Activated T-helper 2 cell treated with anti-CD3 and anti-CD28 coated beads, Interferon-gamma antibody, Interleukin-2, Interleukin-4, amounts not matched to agents 10 μg/mL and 5 μg/mL and 100 μg/mL, durations not matched to agents 14 hours and 24 hours and 36 hours (primary cell): ENCODE measurements at places on chromosomes 11 and 22.

DNA sequence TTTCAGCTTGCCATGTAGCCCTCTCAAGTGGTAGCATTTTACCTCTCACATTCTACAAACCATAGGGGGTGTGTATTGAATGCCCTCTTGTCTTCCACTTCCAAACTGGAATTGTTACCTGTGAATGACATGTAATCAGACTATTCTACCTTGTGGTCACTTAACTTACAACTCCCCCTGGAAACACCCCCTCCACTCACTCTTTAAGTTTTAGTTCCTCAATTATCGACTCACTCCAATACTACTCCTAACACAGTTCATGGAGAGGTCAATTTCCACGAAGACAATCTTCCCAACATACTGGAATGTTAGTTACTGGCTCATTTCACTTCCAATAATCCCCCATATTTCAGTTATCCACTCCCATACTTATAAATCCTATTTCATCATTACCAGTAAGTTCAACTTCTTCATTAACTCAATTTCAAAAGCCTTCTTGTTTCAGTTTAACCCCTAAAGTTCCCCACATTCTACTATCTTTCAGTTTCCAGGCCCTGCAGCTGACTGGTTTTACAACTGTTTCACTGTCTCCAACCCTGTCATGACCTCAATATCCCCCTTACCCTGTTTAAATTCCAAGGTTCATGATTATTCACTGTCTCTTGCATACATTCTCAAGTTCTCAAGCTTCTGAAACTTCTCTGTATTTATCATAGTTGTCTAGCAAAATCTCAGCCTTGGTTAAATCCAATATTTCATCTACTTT, 92.5 kb downstream of the C11orf87 start:
- no peak for DNase-seq

GRCh38 chr11:74282914-74283371, 28.5 kb downstream of the P4HA3 start:
- DNase-seq, result no peak

DNA sequence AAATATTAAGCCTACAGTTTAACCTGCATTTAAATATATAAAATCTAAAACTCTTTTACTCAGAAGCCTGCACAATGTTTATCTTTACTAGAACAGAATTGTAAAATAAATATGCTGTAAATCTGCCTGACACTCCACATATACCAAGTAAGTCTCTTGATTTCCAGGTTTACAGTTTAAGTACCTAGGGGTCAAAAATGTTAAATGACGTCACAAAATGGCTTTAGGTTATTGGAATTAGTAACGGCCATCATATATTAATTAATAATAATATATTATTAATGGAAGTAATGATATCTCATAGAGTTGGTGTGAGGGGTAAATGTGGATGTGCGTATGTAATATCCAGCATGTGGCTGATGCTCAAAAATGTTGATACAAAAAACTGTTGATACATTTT, 114.8 kb upstream of the ANO5 start:
- DNase-seq, result no peak

GRCh38 chr11:57172031-57172430, 9.7 kb upstream of the LRRC55 start:
- DNase-seq, result no peak
